Renal cortex interstitium (tissue), 15 donors: ENCODE measurements at places on chromosomes 1 and 21. TPM values are rescaled to one million over a fixed set of nuclear protein-coding genes. Genes with fewer than 3 reads are reported as not detected.
A peak's percentile ranks its signal among the peaks of the same experiment; 100 is the strongest.

GRCh38 chr1:42955311-42956063, 3.2 kb downstream of the SLC2A1 start:
- no peak for DNase-seq

- DNase-seq, result no peak
Observed at GRCh38 chr1:207130252-207131036, 26.4 kb downstream of the C4BPA start.

- DNase-seq, result no peak
Observed at GRCh38 chr21:44952116-44952928, 12.5 kb downstream of the SLX9 start.

Gene LIN28A
- polyA plus RNA-seq, result 0.03 TPM

DNA sequence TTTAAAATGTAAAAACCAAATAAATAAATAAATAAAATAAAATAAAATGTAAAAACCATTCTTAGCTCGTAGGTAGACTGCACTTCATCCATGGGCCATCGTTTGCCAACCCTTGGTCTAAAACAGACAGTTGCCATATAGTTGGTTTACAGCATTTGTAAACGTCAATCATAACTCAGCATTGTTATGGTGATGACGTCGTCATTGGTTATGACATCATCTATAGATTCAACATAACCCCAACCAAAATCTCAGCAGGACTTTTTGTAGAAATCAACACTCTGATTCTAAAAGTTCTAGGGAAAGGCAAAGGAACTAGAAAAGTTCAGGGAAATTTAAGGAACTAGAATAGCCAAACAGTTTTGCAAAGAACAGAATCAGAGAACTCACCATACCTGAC, 15.8 kb upstream of the SUMO3 start:
- no peak for DNase-seq

GRCh38 chr21:14645702-14646101, 99.6 kb upstream of the SAMSN1 start:
- DNase-seq, result no peak

GRCh38 chr21:30306884-30307283, 13.2 kb downstream of the KRTAP26-1 start:
- no peak for DNase-seq

Gene C1orf94
- not detected for polyA plus RNA-seq

Gene DCST1
- polyA plus RNA-seq, result 0.61 TPM

DNA sequence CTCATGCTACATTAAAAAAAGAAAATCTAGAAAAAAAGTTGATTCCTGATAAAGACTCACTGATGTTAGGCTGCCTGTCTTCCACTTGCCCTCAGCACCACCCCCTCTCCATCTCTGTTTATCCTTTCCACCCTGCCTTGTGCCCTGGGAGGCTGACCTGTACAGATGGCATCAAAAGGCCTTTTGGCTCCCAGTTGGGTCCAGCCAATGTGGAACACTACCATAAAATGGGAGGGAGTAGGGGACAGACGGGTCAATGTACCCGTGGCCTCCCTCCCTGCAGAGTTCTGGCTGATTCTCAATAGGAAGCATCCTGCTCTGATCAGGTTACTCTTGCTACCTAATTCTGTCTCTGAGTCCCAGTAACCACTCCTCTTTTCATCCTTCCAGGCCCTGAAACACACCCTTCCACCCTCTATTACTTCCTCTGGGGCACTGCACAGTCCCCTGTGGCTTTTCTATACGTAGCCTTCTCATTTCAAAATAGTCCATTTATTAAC, 300.0 kb downstream of the HHIPL2 start:
- DNase-seq, result no peak

Gene KCNE2
- polyA plus RNA-seq, result 1.7 TPM

DNA sequence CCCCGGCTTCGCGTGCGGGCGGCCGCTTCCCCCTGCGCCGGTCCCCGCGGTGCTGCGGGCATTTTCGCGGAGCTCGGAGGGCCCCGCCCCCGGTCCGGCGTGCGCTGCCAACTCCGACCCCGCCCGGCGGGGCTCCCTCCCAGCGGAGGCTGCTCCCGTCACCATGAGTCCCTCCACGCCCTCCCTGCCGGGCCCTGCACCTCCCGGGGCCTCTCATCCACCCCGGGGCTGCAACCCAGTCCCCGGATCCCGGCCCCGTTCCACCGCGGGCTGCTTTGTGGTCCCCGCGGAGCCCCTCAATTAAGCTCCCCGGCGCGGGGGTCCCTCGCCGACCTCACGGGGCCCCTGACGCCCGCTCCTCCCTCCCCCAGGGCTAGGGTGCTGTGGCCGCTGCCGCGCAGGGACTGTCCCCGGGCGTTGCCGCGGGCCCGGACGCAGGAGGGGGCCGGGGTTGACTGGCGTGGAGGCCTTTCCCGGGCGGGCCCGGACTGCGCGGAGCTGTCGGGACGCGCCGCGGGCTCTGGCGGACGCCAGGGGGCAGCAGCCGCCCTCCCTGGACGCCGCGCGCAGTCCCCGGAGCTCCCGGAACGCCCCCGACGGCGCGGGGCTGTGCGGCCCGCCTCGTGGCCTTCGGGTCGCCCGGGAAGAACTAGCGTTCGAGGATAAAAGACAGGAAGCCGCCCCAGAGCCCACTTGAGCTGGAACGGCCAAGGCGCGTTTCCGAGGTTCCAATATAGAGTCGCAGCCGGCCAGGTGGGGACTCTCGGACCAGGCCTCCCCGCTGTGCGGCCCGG, 159.2 kb downstream of the RUNX1 start:
- no peak for DNase-seq

GRCh38 chr1:178127482-178128191, 33.7 kb downstream of the RASAL2 start:
- DNase-seq, result no peak

Gene B3GALT5
- polyA plus RNA-seq, result 1.4 TPM

Gene EPHB2
- 11.8 TPM for polyA plus RNA-seq

Gene FCAMR
- polyA plus RNA-seq, result 10.5 TPM

GRCh38 chr1:6667139-6667538, 34.5 kb downstream of the DNAJC11 start:
- no peak for DNase-seq

GRCh38 chr1:209057901-209058300, 525.6 kb upstream of the CAMK1G start:
- DNase-seq, result no peak

GRCh38 chr1:182330303-182330702, 61.3 kb downstream of the GLUL start:
- DNase-seq, result no peak

DNA sequence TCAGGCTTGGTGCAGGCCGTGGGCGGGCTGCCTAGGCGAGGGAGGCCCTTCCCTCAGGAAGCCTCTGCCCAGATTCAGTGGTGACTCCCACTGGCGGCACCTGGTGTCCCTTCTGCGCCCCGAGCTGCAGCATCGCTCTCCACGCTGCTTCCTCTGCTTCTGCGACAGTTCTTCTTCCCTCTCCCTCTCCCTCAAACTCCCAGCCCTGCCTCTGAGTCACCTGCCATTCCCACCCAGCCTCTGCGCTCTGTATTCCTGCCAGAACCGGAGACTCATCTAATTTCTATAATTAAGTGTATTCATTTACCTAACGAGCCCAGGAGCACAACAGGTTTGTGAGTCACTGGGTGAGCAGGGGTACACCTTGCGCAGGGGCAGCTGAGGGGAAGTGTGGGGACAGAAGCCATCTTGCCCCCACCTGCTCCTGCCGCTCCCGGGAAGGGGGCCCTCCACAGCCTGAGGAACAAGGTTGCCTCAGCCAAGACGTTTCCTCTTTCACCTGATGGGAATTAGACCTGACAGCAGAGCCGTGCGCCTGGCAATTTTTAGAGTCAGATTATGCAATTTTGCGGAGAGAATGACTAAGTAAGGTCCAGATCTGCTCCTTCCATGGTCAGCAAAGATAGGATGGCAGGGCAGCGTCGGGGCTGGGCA, 19.4 kb downstream of the KCNC4 start:
- DNase-seq, result no peak

DNA sequence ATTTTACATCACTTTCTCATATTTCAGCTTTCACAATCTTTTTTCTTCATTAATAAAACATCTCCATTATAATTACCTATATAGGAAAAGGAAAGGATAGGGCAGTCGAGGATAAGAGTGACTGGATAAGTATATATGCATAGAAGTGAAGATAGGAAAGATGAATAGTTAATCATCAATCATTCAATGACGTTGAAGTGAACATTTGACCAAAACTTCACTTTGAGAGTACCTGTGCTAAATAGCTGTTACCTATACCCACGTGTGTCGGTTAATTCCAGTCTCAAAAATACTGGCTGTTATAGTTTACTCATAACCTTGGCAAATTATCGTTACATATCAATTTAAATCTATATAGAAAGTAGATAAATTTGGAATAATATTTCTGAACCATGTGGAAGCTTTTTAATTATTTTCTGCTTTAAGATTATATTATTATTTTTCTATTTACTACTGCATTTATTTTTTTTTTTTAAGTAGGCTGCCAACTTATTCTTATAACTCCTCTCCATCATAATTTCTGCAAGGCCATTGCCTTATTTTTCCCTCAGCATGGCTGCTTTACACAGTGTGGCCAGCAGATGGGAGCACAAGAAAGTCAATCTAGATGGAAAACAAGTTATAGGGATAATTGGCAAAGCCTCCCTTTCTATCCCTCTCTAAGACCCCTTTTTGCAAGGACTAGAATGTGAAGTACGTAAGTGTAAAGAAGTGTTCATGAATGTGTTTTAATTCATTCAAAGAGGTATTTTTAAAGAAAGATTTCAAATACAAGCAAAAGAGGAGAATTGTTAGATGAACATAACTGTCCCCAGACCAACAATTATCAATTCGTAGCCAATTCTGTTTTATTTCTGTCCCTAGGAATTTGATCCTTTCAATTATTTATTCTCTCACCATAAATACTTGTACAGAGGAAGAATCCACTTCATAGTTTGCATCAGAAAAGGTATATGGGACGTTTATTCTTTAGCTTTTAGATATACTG, 290.4 kb downstream of the KCNT2 start:
- DNase-seq, result peak; percentile 13

Gene ARHGEF16
- 18.3 TPM for polyA plus RNA-seq

- DNase-seq, result no peak
Observed at GRCh38 chr1:26284597-26285347, 4.9 kb downstream of the SH3BGRL3 start.

GRCh38 chr1:33366762-33367484, 46.0 kb upstream of the A3GALT2 start:
- no peak for DNase-seq

- peak; percentile 43 for DNase-seq
Observed at GRCh38 chr1:93681101-93681988, at the start of gene BCAR3. Gene BCAR3, minus strand, starts transcription at chr1:93681837. Its CDS starts 6,907 bp downstream, at chr1:93674930.

- DNase-seq, result no peak
Observed at GRCh38 chr1:101918277-101918676, 78.4 kb downstream of the OLFM3 start.

- DNase-seq, result no peak
Observed at GRCh38 chr1:91541918-91542533, 41.4 kb downstream of the CDC7 start.

DNA sequence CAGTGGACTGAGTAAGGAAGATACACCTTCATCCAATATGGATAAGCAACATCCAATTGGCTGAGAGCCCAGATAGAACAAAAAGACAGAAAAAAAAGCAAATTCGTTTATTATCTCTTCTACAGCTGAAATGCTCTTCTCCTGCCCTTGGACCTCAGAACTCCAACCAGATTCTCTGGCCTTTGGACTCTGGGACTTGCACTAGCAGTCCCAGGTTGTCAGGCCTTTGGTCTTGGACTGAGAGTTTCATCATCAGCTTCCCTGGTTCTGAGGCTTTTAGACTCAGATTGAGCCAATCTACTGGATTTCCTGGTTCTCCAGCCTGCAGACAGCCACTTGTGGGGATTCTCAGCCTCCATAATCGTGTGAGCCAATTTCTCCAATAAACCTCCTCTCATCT, 926.8 kb downstream of the PLA2G4A start:
- no peak for DNase-seq

DNA sequence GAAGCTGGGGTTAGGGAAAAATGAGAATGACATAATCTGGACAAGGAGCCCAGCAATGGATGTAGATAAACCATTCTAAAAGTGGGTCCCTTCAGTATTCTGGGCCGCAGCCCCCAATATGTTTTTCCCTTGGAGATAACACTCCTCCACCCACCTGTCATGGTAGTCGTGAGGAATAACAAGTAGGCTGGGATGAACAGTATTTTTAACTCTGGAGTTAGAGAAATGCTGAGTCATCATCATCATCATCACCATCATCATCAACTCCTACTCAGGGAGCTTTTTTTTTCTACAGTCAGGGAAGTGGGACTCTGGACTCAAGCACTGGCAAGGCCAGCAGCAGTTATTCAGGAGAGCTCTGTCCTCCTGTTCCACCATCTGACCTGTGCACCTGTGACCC, 12.8 kb downstream of the CADM3 start:
- no peak for DNase-seq

DNA sequence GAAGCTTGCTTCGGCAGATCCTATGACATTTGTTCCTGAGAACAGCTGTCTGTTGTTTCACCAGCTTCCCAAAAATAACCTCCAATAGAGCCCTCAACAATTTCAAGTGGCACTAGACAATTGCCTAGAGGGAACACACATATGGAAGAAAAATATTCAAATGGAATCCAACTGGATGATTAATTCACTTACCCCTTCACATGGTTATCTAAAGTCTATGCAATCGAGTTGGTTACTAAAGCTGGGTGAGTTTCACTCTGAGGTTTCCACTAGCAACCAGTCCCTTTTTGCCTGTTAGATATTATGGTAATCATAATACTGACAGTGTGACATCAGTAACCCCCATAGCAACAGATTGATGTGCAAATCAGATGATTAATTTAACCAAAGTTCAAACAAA, at the start of gene LEMD1:
Gene LEMD1 (minus strand): TSS at position 259 of the 400 bp plus-strand sequence. CDS start 1,520 bp downstream, outside the sequence.
- DNase-seq, result no peak

Gene CLCNKB
- 59.9 TPM for polyA plus RNA-seq

DNA sequence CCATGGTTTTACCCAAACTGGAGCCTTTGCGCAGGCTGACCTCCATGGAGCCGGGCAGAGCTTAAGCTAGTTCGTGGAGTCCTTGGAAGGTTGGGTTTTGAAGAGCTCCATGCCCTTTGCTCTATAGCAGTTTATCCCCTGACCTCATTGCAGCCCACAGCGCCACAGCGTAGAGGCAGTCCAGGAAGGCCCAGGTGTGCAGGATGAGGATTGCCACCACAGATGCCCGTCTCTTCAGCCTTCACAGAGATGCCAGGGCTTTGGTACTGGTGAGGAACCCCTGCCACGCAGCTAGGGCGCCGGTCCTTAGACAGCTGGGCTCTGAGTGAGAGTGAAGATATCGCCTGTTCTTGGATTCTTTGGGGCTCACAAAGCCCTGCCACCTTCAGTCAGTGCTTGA, 138.6 kb downstream of the PEX14 start:
- no peak for DNase-seq

- DNase-seq, result no peak
Observed at GRCh38 chr1:158149175-158149574, 31.5 kb upstream of the CD1D start.

DNA sequence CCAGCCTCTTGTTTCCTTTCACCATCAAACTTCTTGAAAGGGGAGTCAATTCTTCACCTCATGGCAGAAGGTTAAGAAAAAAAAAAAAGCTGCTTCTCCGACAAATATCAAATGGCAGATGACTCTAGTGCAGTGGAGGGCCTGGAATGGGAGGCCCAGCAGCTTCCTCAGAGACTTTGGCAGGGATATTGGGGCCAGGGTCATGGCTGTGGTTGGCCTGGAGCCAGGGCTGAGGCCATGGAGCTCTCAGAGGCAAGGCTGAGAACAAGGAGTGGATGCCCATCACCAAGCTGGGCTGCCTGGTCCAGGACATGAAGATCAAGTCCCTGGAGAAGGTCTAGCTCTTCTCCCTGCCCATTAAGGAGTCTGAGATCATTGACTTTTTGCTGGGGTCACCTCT, 18.7 kb downstream of the MTF1 start:
- no peak for DNase-seq
